ENCODE measurements at places on chromosomes 12 and 14.
A peak's percentile ranks its signal among the peaks of the same experiment; 100 is the strongest.

GRCh38 chr12:78494911-78495310 lies 369.7 kb upstream of the SYT1 start:
- no peak for DNase-seq

DNA sequence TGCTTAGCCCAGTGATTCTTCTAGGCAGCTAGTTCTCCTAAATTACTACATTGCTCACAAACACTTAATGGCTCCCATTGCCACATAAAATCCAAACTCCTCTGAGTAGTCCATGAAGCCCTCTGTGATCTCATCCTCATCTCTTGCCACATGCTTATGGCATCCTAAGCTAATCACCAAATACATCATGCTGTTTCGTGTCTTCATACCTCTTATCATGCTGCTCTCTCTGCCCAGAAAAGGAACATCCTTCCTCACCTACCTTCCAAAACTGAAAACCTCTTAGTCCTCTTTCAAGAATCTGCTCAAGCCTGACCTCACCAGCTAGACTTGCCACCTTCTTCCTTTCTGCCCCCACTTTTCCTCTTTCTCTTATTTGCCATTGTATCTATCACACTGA lies 108.5 kb downstream of the DUSP6 start:
- DNase-seq = no peak

DNA sequence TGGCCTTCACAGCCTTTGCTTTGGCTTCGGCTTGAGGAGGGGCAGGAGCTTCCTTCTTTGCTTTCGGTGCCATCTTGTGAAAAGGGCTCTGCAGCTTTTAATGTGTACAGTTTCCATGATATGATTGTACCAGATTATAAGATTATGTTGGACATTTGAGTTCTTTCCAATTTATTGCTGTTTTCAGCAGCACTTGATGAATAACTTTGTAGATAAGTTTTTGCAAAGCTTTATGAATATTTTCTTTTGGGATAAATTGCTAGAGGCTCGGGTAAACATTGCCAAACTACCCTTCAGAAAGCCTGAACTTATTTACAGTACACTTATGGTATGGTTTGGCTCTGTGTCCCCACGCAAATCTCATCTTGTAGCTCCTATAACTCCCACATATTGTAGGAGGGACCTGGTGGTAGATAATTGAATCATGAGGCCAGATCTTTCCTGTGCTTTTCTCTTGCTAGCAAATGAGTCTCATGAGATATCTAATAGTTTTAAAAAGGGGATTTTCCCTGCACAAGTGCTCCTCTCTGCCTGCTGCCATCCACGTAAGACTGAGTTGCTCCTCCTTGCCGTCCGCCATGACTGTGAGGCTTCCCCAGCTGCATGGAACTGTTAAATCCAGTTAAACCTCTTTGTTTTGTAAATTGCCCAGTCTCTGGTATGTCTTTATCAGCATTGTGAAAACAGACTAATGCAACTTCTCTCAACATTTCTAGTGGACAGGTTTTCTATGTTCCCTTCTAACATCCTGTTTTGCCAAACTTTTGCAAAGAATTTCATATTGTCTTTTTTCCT lies 70.4 kb downstream of the RCOR1 start:
- DNase-seq = no peak

- peak; percentile 7 for DNase-seq
Observed at GRCh38 chr14:61438860-61439765, 117.7 kb downstream of the PRKCH start.

DNA sequence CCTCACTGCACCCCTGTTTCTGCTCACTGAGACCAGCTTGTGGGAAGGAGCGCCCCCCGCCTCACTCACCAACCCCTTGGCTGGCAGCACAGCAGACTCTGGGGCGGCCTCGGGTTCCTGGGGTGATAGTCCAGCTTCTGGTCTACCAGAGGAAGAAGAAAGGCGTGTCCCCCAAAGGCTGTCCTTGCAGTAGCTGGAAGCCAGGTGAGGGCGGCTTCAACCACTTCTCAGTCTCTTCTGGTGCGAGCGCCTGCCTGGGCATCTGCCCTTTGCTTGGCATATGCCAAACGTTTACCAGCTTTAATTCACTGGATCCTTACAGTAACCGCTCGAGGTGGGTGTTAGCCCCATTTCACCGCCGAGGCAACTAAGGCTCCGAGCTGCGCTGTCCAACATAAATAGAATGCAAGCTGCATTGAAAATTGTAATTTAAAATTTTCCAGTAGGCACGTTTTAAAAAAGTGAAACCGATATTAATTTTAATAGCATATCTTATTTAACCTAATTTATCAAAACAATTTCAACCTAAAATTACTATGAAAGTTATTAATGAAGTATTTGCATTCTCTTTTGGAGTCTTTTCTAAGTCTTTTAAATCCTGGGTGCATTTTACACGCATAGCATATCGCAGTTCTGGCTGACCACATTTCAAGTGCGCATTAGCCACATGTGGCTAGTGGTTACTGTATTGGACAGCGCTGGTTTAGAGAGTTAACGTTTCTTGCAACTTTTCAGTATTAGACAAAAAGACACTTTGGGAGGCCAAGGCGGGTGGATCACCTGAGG lies 872 bp downstream of the FAM177A1 start:
- no peak for DNase-seq

GRCh38 chr14:100325231-100325632 lies 2.1 kb downstream of the SLC25A47 start:
- DNase-seq = no peak

GRCh38 chr12:11685316-11685715 lies 35.8 kb downstream of the ETV6 start:
- DNase-seq = no peak

DNA sequence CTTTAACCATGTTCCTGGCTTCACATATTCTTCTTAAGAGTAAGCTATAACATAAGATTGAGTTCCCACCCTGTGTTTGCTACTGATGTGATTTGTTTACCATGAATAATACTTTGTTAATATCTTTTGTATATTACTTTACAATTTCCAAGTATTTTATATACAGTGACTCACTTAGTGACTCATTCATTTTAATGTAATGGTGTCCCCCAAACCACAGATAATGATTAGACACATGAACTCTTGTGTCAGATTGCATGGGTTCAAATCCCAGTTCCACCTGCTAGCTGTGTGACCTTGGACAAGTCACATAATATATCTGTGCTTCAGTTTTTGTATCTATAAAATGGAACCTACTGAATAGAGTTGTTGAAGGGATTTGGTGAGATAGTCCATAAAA lies 76.1 kb downstream of the MYF5 start:
- DNase-seq = no peak

GRCh38 chr14:74083784-74084276 lies 423 bp downstream of the ALDH6A1 start:
- no peak for DNase-seq

- peak; percentile 61 for DNase-seq
Observed at GRCh38 chr14:60561845-60562746, 53.1 kb downstream of the SIX6 start.

GRCh38 chr14:25094171-25094907 lies 44.4 kb upstream of the STXBP6 start:
- DNase-seq = no peak

- no peak for DNase-seq
Observed at GRCh38 chr12:115860619-115861018, 416.9 kb downstream of the MED13L start.

DNA sequence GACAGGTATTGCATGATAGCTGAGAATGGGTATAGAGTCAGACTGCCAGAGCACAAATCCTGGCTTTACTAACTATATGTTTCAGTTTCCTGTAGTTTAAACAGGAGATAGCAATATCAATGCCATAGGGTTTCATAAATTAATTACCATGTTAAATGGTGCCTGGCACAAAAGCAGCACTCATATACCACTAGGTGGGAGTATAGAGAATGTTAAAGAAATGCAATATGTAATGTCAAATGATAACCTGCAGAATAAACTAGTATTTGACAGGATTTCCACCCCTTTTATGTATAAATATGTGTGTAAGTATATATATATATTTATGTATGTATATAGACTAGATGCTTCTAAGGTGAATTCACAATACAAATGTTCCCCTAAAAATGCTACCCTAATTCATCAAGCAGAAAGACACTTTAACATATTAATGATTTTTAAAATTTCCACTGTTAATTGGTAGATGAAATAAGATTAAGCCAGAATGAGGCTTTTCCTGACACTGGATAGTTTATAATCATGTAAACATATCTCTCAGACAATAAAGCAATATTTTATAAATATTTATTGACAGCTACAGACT lies 8.6 kb downstream of the WDR89 start:
- no peak for DNase-seq

- DNase-seq = no peak
Observed at GRCh38 chr14:69323266-69323998, 63.5 kb downstream of the GALNT16 start.

DNA sequence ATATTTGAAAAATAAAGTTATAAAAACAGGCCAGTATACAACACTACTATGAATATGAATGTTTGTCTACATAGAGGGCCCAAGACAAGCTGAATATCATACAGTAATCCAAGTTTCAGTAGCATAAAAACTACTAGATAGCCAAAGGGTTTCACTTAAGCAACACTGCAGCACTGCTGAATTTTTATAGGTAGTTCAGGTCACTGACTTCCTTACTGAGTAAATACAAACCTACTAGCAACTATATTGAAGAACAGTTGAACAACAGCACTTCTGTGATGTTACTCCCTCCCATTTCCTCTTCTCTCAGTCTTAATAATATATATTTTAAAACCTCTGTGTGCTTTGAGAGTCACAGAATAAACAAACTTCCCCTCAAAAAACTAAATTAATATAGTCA lies 42.7 kb downstream of the GTF2A1 start:
- DNase-seq = no peak

DNA sequence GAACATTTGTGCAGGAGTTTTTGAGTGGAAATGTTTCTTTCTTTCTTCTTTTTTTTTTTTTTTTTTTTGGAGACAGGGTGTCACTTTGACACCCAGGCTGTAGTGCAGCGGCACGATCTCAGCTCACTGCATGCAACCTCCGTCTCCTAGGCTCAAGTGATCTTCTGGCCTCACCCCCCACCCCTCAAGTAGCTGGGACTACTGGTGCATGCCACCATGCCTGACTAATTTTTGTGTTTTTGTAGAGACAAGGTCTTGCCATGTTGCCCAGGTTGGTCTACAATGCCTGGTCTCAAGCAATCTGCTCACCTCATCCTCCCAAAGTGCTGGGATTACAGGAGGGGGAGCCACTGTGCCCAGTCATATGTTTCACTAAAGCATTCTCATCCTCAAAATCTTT lies 69.2 kb upstream of the BCAT1 start:
- DNase-seq = no peak

- no peak for DNase-seq
Observed at GRCh38 chr12:34606749-34607519, 584.6 kb downstream of the ALG10 start.

DNA sequence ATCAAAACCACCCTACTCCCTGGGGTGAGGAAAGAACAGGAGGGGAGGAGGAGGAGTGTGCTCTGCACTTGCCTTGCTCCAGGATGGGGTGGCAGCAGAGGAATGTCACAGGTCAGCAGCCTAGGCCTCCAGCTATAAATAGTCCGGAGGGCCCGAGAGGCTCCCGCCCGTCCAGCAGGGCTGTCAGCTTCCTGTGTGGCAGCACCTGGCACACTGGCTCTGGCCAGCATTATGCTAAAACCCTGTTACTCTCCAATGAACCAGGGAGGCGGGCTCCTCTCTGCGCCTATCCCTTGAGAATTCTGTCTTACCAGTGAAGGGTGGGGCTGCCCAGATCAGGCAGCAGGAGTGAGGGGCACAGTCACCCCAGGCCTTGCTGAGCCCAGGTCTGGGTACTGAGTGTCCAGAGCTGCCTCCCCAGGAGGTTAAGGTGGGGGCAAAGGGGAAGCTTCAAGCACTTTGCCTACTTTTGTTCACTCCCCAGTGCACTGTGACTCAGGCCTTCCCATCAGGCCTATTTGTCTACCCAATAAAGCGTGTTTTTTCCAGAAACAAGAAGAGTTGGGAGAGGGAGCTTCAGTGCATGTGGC lies 1.2 kb upstream of the COX14 start:
- no peak for DNase-seq

DNA sequence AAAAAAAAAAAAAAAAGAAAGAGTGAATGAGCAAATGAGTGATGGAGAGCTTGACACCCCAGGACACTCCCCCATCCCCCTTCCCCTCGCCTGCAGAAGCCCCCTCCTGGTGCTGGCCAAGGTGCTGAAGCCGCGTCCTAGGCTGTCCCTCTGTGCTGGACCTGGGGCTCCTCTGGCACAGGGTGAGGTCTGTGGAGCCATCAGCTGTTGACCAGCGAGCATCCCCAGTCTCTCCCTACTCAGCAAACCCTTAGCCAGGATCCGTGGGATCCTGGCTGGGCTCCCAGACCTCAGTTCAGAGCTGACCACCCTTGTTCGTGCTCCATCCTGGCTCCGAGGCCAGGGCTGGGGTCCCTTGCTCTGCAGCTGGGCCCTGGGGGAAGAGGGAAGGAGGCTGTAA lies 5.4 kb upstream of the KIF26A start:
- DNase-seq = no peak

DNA sequence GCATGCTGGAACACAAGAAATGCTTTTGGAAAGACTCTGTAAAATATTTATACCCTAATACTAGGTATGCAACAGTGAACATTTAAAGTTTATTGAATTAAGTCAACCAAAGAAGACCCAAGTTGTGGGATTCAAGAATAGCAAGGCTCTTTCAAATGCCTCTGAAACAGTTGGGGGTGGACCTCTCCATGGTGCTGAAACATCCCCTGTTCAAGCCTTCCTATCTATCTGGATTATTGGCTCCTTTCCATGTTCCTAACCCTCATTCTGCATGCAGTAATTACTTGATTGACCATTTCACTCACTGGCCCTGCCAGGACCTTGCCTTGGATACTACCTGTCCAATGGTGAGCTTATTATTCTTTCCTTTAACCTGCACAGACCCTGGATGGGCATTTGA lies 349.7 kb downstream of the NRXN3 start:
- no peak for DNase-seq

DNA sequence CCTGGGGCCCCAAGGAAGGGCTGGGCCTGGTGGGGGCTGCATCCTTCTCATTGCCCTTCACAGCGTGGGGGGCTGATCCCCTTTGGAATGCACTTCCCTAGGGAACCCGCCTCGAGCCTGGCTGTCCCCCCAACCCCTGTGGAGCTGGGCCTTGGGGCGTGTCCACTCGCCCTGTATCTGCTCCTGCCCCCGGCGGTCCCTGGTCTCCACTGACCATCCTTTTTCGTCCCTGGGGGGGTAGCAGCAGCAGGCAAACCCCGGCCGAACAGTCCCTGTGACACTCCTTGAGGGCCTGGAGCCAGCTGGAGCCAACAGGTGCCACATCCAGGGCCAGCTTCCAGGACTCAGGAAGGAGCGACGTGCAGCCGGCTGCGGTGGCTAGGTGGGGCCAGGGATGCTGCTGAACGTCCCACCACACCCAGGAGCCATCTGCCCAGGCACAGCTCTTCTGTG lies 9.4 kb upstream of the GPR132 start:
- no peak for DNase-seq

All from AG09309 (cell line).